ENCODE measurements at places on chromosomes 2 and 18.

DNA sequence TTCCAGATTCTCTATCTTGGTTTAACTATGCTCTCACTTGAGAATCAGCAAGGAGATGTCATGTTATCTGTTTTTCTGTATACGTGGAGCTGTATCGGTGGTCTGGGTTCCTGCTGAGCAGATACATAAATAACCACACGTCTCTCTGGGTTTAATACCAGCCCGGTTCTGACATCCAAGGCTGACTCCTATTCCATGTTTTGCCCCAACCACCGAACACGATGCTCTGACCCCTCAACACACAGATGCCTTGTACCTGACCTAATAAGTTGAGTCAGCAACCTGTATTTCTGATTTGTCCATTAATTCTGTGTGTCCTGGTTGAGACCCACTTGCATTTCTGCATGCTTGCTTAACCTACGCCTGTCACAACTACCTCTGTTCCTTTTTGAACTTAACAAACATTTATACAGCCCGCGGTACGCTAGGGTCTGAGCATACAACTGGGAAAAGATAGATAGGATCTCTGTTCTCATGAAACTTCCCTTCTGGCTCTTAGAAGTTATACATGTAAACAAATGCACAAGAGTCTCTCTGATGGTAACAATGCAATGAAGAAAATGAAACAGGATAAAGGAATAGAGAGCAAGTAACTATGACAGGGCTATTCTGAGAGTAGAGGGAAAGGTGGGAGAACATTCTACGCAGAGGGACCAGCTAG, 480.4 kb downstream of the PARD3B start:
- DNase-seq = no peak

DNA sequence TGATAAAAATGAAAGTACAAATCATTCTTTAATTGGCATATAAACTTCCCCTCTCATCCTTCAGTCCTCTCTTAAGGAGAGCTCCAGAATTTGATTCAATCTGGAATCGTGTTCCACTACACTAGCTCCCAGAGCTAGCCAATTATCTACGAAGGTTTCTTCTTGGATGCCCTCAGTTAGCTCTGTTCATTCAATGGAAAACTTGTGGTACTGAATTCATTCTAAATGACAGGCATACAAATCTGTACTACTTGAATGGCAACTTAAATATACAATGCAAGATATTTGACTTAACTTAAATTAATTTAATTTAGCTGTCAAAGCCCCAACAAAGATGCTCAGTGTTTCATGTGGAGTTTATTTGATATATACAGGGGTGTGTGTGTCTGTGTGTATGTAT, 1474.2 kb upstream of the CELF4 start:
- no peak for DNase-seq

- DNase-seq = no peak
These were observed 29.4 kb downstream of the STAT1 start for GRCh38 chr2:190984595-190984994.

DNA sequence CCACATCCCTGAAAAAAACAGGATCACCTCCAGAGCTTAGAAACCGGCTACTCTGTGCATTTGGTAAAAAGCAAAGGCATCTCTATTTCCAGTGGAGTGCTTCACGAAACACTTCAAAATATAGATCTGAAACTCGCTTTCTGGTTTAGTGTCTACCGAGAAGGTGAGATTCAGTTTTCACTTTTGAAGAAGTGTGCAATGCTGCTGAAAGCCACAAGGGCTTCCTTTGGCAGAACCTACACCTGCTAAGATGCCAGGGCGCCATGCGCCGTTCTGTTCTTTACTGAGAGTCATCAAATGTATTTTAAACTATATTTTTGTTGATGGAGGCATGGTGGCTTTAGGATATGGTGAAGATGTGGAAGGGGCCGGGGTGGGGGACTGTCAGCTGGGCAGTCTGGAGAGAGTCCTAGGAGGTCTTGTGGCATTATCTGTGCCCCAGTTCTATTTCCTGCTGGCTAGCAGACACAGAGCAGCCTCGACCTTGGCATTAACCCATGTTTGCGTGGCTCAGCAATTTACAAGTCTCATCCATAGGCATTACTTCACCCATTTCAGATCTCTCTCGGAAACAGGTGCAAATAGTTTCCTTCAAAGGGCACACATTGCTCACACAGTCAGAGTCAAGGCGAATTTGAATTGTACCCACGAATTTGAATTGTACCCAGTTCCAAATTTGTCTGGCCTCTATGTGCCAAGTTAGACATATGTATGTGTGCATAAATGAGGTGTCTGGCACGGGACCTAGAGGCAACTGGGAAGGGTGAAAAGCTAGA, 46.7 kb upstream of the KCNF1 start:
- no peak for DNase-seq

- DNase-seq = no peak
These were observed 191.9 kb upstream of the GYPC start for GRCh38 chr2:126463892-126464674.

GRCh38 chr2:36530178-36530982, 67.6 kb downstream of the FEZ2 start:
- no peak for DNase-seq

DNA sequence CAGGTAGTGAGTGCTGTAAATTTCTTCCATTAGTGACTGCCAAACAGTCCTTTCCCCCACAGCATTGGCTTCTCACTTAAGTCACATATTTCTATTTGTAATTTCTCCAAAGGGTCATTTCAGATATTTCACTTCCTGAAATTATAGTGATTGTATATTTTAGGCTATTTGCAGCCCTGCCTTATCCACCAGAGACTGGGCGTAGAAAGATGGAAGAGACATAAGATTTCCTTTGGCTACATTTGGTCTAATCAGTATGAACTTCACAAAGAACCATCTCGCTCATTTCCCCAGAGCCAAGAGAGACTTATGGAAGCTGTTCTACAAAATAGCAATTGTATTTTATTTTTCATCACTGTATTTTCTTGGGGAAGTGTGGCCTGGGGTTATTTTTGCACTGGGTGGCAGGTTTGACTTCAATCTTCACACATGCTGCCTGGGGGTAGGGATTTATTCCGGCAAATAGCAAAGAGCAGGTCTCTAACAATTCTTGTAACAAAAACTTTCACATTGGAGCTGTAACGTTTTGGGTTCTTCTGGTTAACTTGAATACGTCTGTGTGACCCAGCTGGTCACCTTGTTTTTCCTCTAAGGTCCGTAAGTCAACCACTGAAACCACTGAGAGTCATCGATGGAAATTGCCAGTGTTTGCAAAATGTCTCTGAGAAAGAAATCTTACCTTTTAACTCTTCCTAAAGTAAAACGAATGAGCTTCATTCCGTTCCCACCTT, 170.6 kb upstream of the SERPINE2 start:
- no peak for DNase-seq

- DNase-seq = no peak
These were observed 607.1 kb downstream of the ADCYAP1 start for GRCh38 chr18:1511619-1512311.

- no peak for DNase-seq
These were observed 906.6 kb downstream of the DSC3 start for GRCh38 chr18:30135938-30136337.

DNA sequence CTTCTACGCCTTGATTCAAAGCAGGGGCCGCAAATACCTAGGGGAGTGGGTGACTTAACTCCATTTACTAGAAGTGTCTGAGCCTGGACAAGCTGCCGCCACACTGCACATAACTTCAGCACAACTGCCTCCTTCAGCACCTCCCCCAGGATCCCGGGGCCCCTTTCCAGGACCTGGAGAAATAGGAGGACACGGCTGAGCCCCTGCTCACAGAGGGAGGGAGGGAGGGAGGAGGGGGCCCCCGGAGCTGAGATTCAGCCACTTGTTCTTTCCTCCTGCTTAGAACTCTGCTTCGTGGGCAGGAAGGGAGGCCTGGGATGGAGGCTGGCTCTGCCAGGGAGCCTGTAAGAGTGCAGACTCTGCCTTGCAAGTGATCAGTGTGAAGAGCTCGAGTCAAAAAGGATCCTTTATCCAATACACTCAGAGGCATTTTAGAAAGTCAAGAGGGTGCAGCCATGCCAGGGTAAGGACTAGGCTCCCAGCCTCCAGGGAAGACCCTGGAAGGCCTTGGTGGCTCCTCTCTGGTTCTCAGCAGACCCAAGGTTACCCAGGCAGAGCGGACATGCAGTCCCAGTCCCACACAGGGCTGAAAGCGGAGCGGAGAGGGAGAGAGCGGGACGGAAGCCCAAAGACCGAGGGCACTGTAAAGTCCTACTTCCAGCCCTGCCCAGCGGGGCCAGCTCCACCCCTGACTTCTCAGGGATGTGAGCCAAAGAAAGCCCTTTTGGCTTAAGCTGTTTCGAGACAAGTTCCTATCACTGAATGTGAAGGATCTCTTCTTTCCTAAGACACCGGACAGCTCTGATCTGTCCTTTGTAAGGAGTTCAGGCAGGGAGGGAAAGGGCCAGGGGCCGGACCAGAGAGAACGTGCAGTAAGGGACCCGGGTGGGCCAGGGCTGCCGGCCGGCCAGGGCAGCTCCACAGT, 8.6 kb upstream of the ARMC9 start:
- DNase-seq = no peak

GRCh38 chr2:139773720-139774277, 993.6 kb upstream of the NXPH2 start:
- no peak for DNase-seq

DNA sequence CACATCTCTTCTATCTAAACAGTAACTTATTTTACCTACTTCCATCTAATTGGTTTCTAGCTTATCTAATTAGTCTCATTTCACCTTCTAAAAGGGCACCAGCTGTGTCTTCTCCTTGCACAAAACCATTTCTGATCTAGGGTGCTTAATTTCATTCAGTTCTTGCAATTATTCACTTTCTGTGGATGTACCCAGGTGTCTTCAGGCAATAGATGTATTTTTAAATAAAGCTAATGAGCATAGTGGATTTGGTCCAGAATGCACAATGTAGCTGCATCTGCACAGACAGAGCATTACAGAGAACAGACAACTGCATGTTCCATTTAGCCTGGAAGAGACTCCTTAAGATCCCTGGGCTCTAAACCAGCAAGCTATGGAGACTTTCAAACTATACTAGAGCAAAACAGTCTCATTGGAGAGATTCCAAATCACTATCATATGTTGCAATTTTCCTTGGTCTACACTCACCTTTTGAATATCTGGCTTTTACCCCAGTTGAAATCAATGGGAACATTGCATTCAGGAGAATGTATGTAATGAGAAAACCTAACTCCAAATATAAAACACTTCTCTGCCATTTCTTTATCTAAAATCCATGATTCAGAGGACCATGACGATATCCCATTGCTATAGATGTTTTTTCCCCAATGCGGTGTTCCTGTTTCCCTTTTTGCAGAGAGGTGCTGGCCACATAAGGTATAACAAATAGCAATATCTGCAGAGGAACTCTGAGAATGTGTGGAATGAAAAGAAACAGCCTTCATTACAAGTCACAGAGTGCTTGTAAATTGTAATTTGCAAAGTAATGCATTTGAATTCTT, 3.5 kb upstream of the RFX8 start:
- DNase-seq = no peak

- no peak for DNase-seq
These were observed 259.3 kb upstream of the SP5 start for GRCh38 chr2:170455617-170456426.

GRCh38 chr2:221680548-221680947, 108.4 kb upstream of the EPHA4 start:
- no peak for DNase-seq

GRCh38 chr2:129784486-129784885, 195.0 kb upstream of the RAB6C start:
- no peak for DNase-seq

DNA sequence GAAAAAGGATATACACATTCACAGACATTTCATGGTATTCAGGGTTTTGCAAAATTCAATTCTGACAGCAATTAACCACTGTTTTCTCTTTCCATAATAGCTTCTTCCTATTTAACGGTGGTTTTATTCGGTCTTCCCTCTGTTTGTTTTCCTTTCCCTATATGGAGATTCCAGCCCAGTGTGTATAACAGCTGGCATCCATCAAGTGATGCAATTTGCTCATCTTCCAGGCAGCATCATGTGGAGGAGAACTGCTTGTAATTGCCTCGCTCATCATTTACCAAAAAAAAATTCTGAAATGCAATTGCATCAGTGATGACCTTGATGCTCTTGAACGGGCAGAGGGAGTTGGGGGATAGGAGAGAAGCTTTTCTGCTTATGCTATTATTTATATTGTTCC, 165.9 kb upstream of the PGAP1 start:
- DNase-seq = no peak

GRCh38 chr18:33802955-33803354, 224.9 kb downstream of the ASXL3 start:
- DNase-seq = no peak

- no peak for DNase-seq
These were observed 758.1 kb upstream of the ACVR2A start for GRCh38 chr2:147086715-147087114.

DNA sequence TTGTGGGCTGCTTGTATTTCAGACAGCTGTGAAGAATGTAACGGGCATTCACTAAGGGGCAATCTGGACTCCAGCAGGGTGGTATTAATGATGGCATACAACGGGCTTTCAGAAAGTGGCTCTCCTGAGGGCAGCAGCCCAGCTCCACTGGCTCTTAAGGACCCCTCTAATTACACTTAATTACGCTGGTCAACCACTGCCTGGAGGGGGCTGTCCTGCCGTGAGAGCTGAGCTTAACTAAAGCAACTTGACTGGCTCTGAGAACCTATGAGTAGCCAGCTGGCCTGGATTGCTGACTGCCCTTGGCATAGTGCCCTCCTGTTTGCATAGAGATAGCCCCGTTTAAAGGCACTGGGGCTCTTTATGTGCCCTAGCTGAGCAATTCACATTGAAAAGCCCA, 3.8 kb downstream of the LIPG start:
- DNase-seq = no peak

DNA sequence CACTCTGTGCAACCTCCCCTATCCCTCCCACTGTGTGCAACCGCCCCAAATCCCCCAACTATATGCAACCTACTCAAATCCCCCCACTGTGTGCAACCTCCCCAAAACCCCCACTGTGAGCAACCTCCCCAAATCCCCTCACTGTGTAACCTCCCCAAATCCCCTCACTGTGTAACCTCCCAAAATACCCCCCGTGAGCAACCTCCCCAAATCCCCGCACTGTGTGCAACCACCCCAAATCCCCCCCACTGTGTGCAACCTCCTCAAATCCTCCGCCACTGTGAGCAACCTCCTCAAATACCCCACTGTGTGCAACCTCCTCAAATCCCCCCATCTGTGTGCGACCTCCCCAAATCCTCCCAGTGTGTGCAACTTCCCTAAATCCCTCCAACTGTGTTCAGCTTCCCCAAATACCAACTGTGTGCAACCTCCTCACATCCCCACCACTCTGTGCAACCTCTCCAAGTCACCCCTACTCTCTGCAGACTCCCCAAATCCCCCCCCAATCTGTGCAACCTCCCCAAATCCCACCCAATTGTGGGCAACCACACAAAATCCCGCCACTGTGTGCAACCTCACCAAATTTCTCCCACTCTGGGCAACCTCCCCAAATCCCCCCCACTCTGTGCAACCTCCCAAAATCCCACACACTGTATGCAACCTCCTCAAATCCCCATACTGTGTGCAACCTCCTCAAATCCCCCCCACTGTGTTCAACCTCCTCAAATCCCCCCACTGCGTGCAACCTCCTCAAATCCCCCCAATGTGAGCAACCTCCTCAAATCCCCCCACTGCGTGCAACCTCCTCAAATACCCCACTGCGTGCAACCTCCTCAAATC, 114.1 kb downstream of the TPO start:
- no peak for DNase-seq

GRCh38 chr2:10059552-10060335, 16.4 kb downstream of the KLF11 start:
- no peak for DNase-seq

Data from HFF-Myc (cell line).